Uterus (tissue), 4 donors: ENCODE measurements at places on chromosomes 3 and 15. TPM values are rescaled to one million over a fixed set of nuclear protein-coding genes. Genes with fewer than 3 reads are reported as not detected.

GRCh38 chr3:182802413-182803390, 9.4 kb downstream of the ATP11B start:
- DNase-seq = no peak

DNA sequence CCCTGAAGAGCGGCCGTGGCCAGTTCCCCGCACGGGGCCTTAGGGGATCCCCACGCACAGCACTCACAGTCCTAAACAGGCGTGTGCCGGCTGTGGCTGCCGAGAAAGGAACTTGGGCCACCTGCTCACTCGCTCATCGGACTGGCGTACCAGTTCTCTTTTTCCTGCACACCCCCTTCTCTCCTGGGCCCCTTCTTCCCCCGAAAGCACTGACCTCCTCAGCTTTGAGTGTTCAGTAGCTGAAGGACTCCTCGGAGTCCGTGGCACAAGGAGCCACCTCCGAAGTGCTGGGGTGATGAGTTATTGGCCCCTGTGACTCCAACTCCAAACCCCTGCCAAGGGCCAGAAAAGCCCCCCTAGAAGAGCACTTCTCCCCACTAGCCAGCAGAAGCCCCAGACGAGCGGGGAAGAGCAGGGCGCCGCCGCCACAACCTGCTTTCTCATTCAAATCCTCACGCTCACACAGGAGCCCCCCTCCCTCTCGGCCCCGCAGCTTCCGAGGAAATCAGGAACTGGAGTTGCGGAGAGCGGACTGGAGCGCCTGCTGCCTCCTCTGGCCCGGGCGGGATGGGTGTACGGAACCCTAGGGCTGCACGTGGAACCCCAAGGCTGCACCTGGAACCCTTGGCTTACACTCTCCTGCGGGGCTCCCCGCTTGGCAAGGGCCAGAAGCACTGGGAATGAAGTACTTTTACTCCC, at the start of gene PLCH1:
PLCH1 (minus strand) TSS at position 446 of the 699 bp plus-strand sequence. CDS start 40,847 bp downstream, outside the sequence.
- DNase-seq = peak; percentile 39

DNA sequence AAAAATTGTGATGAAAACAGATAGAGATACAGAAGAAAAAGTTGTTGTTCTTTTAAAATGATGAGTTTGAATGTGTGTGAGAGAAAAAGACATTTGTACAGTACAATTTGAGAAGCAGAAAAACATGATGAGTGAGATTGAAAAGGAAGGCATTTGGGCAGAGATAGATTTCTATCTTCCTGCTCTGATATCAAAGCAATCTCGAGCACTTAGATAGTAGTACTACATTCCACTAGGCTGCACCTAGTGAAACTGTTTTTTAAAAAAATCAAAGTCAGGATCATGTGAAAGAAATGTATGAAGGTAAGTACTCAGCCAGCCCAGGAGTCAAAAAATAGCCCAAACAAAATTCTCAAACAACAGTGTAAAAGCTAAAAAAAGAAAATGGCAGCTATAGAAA, 104.1 kb upstream of the UBE2E2 start:
- DNase-seq = no peak

Gene MRPS25
- total RNA-seq = 21.5 TPM
